Head of caudate nucleus (tissue), 42 donors: ENCODE measurements at places on chromosomes 13 and 19.

DNA sequence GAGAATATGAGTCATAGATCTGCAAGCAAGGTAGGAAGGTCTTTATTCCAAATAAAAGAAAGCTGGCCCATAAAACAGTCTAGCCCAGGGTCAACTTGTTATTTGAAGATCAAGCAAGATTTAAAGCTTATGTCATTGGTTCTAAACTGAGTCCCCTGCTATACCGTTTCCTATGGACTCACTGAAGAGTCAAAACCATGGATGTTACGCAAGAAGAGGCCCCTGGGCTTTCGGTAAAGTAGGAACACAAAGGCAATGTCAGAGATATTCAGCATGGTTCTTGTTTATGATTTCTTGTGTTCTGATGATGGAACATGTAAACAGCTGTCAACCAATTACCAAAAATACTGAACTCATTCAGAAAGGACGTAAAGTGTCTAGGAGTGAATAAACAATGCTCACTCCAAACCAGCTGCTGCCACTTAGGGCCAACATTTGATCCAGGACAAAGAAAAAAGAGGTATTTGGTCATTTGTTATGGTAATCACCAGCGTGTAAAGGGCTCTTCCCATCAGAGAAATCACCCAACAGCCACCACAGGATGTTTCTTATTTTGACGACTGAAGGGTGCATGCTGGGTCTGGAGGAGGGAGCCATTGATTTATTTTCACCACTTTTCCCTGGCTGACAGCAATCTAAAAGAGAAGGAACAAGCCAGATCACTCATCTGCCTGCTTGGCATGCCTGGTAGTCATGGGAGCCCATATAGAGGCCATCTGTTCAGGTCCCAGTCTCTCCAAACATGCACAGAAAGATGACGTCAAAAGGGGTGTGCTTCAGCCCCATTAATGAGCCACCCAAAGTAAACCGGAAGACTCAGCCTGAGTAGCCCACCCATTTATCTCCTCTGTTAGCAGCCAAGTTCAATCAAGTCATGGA is 68.3 kb downstream of the FGF14 start:
- DNase-seq, result no peak

DNA sequence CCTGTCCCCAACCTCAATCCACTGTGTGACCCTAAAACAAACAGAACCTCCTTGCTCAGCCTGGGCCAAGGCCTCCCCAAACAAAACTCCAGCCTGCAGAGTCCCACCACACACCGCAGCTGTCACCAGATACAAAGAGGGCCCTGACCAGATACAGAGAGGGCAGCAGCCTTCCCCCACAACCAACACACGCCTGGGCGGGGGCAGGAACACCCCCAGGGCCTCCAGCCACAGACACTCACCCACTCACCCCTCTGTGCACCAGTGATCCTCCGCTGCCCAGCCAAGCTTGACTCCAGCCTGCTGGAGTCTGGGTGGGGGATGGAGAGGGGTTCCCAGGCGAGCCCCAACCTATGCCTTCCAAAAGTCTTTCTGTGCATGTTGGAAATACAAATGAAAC is 5.9 kb upstream of the CIRBP start:
- no peak for DNase-seq

- peak; percentile 39 for DNase-seq
Measured at GRCh38 chr19:51131780-51132680, 7.3 kb downstream of the SIGLEC9 start.

GRCh38 chr13:30884543-30884942 is 21.5 kb upstream of the MEDAG start:
- DNase-seq, result no peak

DNA sequence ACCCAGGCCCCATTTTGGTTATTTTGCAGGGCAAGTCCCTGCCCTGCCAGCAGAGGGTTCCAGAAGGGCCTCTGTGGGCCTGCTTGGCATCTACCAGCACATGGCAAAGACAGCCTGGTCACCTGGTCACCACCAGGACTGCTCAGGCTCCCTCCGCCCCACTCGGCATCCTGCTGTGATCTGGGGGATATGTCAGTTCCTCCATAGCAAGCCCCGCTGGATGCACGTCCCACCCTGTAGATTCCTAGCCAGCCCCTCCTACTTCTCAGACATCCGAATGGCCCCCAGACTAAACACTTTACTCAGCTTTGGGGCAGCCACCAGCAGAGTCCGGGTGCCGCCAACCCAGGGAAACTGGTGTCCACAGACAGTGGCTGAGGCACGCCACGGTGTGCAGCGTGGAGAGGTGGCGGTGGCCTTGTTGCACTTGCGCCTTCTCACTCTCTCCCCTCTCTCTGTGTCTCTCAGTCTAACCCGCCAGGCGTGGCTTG is 31.8 kb upstream of the USE1 start:
- DNase-seq, result no peak

GRCh38 chr13:97030705-97031452 is 36.6 kb upstream of the OXGR1 start:
- DNase-seq, result no peak

GRCh38 chr19:16449330-16449961 is 22.3 kb downstream of the EPS15L1 start:
- no peak for DNase-seq

- DNase-seq, result no peak
Measured at GRCh38 chr13:97875218-97875617, 78.3 kb upstream of the IPO5 start.

- DNase-seq, result no peak
Measured at GRCh38 chr13:23743278-23744076, 145.7 kb downstream of the MIPEP start.

DNA sequence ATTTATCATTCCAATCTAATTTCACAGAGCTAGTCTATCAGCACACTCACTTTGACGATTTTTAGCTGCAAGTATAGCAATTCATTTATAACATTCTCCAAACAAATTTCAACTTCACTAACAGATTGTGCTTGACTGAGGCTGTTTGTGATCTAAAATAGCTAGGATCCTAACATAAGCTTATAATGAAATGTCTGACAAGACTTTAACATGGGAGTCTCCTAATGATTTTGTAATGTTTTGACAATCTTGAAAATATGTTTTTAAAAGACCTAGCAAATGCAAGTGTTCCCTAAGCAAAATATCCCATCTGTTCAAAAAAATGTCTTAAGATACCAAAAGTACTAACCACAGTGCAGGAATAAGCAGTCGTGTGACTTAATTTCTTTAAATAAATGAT is 889.5 kb upstream of the SPRY2 start:
- no peak for DNase-seq

- DNase-seq, result no peak
Measured at GRCh38 chr13:99528547-99528946, 27.3 kb downstream of the TM9SF2 start.

DNA sequence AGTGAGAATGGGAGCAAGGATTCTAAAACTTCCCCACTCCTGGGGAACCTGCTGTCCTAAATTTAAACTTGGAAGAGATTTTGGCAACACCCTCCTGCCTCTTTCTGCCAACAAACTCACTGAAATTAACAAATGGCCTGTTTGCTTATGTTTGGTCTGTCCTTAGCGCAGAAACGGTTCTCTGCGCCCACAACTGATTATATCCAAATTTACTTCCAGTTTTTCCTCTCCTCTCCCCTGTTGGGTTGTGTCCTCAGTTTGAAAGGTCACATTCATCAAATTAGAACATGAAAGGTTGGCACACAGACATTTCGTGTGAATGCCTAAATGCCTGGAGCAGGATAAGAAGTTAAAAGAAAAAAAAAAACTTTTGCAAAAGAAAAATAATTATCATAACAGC is 56.4 kb upstream of the MRI1 start:
- no peak for DNase-seq

DNA sequence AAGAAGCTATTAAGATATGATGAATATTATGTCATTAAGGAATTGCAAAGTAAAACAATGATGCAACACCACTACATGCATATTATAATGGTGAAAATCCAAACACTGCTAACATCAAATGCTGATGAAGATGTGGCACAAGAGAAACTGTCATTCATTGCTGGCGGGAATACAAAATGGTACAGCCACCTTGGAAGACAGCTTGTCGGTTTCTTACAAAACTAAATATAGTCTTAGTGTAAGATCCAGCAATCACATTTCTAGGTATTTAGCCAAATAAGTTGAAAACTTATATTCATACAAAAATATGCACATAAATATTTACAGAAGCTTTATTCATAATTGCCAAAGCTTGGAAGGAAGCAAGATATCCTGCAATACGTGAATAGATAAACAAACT is 114.9 kb upstream of the EDNRB start:
- DNase-seq, result no peak

DNA sequence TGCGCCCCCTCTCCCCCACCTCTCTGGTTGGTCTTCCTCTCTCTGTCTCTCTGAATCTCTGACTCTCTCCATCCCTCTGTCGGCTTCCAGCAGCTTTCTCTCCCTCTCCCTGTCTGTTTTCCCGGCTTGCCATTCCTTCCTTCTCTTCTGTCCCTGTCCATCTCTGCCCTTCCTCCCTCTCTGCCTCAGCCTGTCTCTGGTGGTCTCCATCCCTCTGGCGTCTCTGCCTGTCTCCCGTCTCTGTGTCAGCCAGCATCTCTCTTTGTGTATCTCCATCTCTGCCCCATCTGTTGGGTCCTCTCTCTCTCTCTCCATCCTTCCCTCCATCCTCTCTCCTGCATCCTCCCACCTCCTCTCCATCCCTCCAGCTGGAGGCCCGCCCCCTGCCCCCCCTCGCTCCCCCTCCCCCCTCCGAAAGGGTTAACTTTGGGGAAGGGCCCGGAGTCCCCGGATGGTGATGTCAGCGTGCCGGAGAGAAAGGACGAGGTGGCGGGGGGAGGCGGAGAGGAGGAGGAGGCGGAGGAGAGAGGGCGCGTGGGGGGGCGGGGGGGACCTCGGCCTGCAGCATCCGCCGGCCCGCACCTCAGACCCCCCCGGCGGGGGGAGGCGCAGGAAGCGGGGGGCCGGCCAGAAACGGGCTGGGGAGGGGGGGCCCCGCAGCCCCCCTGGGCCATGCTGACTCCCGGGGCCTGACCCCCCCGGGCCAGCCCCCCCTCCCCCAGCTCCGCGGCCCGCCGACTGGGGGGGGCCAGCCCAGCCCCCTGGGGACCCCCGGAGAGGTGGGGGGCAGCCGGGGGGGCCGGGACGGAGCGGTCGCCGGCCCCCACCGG is at the start of gene BRSK1:
BRSK1 (plus strand) TSS at position 450 of the 830 bp plus-strand sequence. CDS start 446 bp downstream, outside the sequence.
- DNase-seq, result peak; percentile 87

DNA sequence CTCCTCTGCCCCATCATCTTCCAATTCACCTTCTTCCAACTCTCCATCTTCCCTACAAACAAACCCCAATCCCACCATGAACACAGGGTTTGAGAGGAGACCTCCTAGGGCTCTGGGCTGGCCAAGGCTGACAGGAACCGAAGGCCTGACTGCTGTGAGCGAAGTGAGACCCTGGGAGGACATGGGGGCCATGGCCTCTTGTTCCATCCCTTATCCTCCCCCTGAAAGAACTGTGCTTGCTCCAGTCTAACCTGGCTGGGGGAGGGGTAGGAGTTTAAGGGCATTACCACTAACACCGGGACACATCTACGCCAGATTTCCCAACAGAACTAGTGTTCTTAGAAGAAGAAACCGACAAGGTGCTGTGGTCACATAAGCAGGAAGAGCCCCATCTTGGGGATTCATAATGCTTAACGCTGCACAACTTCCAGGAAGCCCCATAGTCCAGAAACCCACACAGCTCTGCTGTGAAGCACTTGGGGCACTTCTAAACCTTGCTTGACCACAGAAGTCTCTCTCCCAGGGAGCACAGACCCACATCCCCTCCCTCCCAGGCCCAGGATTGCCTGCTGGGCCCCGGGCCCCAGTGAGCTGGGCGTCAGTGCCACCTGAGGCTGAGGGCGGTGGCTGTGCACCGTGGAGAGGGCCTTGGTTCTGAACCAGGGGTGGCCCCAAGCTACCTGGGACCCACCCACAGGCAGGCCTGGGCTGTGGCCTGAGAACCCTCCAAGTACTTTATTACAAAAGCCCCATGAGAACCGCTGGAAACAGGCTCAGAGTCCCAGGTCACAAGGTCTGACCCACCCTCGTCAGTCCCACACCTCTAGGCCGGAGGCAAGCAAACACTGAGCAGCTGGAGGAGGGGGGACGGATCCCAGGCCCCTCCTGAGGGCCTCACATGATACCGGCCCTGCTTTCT is 18.8 kb downstream of the ZC3H4 start:
- no peak for DNase-seq

- DNase-seq, result no peak
Measured at GRCh38 chr13:41398494-41399170, 58.7 kb upstream of the RGCC start.
